ENCODE measurements at places on chromosomes 5 and 9. TPM values are rescaled to one million over a fixed set of nuclear protein-coding genes. Genes with fewer than 3 reads are reported as not detected.

DNA sequence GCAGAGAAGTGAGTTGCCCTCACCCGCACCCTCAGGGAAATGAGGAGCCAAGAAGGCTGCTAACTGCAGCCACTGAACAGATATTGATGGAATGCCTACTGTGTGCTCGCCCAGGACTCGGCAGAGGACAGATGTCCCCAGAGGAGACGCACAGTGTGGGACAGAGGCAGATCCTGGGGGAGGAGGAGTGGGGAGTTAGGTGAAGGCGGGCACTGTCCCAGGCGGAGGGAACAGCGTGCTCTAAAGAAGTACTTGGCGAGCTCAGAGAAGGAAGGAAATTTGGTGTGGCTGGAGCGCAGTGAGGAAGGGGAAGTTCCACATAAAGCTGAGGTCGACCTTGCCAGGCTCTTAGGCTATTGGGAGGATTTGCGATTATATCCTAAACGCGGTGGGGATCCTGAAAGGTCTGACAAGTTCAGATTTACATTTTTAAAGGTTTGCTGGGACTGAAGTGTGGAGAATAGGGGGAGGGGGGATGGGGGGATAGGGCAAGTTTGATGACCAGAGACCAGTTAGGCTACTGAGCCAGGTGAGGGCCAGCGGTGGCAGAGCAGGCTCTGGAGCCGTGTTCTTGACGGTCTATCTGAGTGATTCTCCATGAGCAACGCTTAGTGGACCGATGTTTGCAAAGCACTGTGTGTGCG is 23.6 kb upstream of the CERCAM start:
- no peaks in the 10 kb centered on the region for H3K4me1 ChIP-seq
- no peak overlapping the region for H3K27ac ChIP-seq
- H3K4me3 ChIP-seq: no peak overlapping the region
- peaks cover 14% of the 10 kb centered on the region for H3K27me3 ChIP-seq
- peaks cover 6% of the 10 kb centered on the region for H3K36me3 ChIP-seq
- DNase-seq: no peak

GRCh38 chr5:126927429-126927828 is 102.9 kb downstream of the MARCHF3 start:
- no peak for DNase-seq
- no peaks in the 10 kb centered on the region for H3K36me3 ChIP-seq
- H3K27me3 ChIP-seq: no peaks in the 10 kb centered on the region
- H3K4me3 ChIP-seq: no peak overlapping the region
- no peak overlapping the region for H3K27ac ChIP-seq
- H3K4me1 ChIP-seq: no peaks in the 10 kb centered on the region

DNA sequence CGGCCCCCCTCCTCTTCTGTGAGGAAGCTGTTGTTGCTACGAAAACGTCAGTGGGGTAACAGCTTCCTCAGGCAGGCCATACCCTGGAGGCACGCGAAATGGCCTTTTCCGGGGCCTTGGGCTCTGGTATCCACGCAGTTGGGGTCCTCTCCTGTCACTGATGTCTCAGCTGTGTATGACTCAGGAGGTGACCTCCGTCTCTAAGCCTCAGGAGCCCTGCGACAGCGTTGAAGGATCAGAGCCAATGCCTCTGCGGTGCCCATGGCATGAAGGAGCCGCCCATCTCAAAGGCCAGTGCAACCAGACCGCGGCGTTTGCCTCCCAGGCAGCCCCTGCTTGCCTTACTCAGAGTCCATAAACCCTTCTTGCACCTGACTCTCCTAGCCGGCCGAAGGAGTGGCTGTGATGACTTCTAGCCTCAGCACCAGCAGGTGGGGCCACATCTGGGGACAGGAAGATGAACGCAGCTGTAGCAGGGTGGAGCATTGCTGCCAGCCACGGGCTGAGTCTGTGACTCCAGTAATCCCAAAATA is 1.0 kb upstream of the MXD3 start:
- peaks cover 24% of the 10 kb centered on the region for H3K36me3 ChIP-seq
- DNase-seq: peak; percentile 59
- peak overlapping the region; percentile 92 for H3K4me3 ChIP-seq
- H3K27ac ChIP-seq: peak overlapping the region; percentile 89

COL27A1 gene
- total RNA-seq: 4.1 TPM

ITK gene
- total RNA-seq: 319 TPM

DNA sequence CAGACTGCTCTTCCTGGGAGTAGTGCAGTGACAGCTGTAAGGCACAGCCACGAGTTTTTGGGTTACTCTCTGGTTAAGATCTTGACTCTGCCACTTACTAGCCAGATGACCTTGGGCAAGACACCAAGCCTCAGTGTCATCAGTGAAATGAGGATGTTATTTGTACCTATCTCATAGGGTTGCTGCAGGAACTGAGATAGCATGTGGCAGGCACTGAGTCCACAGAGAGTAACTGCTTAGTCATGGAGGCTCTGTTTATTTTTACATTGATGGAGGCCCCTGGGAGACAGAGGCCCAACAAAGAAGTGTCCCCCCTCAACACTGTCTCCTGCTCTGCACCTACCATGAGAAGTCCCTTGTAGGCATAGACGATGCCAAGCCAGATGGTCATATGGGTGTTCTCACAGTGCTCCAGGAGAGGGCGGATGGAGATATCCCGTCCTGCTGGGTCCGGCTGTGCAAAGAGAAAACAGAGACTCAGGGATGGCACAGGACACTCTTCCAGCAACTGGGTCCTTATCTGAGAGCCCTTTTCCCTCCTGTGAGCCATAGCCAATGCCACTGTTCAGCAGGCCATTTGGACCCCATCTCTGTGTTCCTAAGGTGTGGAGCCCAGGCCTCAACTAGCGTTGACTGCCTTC is 55.4 kb upstream of the TBC1D2 start:
- no peaks in the 10 kb centered on the region for H3K36me3 ChIP-seq
- H3K27ac ChIP-seq: no peak overlapping the region
- peaks cover 4% of the 10 kb centered on the region for H3K27me3 ChIP-seq
- H3K4me1 ChIP-seq: peaks cover 2% of the 10 kb centered on the region
- DNase-seq: no peak
